LHCN-M2 (cell line): ENCODE measurements at places on chromosomes 4 and X. TPM values are rescaled to one million over a fixed set of nuclear protein-coding genes. Genes with fewer than 3 reads are reported as not detected.
A peak's percentile ranks its signal among the peaks of the same experiment; 100 is the strongest.

- DNase-seq, result no peak
Measured at GRCh38 chrX:2325076-2325784, 175.5 kb downstream of the DHRSX start.

- no peak for DNase-seq
Measured at GRCh38 chrX:390459-390858, 3.8 kb upstream of the PPP2R3B start.

DNA sequence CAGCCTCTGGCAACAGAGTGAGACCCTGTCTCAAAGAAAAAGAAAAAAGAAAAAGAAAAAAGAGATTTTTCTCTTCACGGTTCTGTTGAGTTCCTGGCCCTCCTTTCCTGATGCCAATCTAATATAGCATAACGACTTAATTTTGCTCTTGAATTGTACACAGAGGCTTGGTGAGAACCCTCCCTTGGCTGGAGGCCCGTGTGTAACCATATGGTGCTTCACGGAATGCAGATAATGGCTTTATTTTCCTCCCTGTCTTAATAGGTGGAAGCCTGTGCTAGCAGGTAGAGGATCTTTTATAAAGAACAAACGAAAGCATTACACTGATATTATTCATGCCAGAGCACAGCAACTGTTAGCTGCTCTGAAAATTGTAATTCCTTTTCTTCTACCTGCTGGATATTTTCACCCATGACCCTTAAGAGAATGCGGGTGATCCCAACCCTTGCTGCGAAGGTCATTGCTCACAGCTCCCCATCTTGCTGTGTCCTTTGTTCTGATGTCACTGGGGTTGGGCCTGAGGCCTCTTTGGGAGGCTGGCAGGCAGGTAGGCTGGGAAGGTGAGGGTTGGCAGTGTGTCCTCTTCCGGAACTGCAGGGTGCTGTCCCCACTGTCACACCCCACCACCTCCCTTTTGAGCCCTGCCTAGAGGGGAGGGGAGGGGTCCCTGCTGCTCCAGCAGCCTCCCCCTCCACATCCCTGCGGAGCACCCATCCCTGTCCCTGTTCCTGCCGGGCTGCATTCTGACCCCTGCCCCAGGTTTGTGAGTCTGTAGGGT is 83.8 kb upstream of the STOX2 start:
- no peak for DNase-seq

The CSAG3 gene
- total RNA-seq, result not detected in 2 replicates

DNA sequence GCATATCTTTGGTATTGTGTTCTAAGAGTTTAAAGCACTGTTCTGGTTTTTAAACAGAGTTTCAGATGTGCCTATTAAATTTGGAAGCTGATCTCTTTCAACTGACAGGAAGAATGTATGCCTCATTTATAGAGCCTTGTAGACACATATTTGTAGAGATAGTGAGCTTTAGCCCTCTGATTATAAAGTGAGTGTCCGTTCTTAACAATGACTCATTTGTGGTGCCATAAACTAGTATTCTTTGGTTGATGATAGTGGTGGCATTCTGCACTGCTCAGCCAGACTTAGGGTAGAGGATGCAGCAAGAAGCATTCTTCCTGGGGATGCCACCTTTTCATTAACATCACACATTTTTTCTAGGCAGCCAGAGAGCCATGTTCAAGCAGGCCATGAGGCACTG is 121.7 kb downstream of the TLL1 start:
- no peak for DNase-seq

The PHEX gene
- total RNA-seq, result 0.75 and 0.83 TPM in 2 replicates

The PTTG2 gene
- not detected in 2 replicates for total RNA-seq

GRCh38 chr4:83112678-83113428 is 1.7 kb downstream of the PLAC8 start:
- peak; percentile 52 for DNase-seq

DNA sequence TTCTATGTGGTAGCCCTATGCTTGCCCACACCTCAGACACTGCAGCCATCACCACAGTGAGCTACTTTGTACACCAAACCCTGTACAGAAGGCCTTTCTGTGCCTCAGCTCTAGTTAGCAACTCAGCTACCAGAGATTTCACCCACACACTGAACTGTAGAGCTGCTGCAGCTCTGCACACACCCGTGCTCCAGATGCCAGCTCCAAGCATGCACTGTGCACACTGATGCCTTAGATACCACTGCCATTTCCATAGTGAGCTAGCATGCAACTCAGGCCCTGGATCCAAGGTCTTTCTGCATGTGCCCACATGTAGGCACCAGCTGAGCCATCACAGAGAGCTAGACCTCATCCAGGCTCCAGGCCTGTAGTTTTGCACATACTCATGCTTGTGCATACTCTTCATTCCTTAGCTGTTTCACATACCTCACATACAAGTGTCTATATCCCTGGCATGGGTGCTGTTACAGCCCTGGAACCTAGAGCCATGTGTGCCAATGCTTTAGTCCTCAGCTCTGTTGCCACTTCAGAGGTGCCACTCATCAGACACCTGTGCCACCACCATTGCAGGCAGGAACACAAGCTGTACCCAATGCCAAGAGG is 423.5 kb upstream of the NDST3 start:
- no peak for DNase-seq

DNA sequence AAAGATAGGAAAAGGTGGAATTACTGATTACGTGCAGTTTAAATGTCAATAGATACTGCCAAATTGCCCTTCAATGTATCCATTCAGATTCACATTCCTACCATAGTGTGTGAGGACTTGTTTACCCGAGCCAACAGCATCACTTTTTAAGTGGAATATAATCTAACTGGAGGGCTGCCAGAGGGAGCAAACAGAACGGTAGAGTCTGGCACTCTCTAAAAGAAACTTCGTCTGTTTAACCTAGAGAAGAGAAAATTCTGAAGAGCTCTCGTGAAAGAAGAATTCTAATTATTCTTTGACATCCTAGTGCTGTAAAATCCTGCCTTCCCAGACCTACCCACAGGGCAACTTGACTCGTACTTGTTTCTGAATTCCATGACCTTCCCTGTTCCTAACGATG is 23.2 kb downstream of the SMIM43 start:
- no peak for DNase-seq

- no peak for DNase-seq
Measured at GRCh38 chr4:30525662-30526315, 194.4 kb upstream of the PCDH7 start.

The GLUD2 gene
- 0.34 and 0.45 TPM in 2 replicates for total RNA-seq

The TRPC5OS gene
- total RNA-seq, result not detected in 2 replicates

DNA sequence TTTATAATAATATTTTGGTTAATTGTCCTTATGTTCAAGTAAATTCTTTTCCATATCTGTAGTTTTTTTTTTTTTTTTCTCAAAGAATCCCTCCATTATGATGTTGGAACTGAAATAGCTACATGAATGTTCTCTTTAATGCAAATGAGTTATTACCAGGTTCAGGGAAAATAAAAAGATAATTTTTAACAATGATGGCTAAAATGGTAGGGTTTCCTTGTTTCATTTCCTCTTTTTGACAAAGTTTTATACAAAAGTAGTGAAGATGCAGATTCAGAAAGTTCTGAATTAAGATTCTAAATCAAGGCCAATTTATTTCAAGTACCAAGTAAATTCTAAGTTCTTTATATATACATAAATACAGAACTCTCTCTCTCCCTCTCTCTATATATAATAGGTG is 779.0 kb upstream of the INTU start:
- no peak for DNase-seq

GRCh38 chr4:45442466-45442865 is 681.4 kb downstream of the GABRG1 start:
- DNase-seq, result no peak

DNA sequence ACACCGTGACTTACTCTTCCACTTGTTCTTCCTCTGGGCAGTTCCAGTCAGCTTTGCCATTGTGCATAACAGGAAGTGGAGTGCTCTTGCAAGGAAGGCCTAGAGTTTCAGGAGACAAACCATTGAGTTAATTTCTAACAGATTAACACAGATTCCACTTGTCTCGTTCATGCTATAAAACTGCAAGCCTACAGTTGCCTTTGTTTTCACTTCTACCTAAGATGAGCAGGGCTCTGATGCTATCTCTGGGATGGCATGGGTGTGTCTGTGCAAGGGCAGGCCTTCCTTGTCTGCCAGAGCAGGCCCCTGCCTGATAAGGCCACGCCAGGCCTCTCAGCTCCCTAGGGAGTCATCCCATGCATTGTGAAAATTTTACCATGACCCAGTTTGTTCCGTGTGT is 67.7 kb upstream of the PGRMC2 start:
- DNase-seq, result no peak

- DNase-seq, result peak; percentile 5
Measured at GRCh38 chrX:24426340-24426913, 38.7 kb upstream of the PDK3 start.

- no peak for DNase-seq
Measured at GRCh38 chr4:170687751-170688150, 598.0 kb upstream of the AADAT start.

GRCh38 chr4:158721680-158722079 is 1.5 kb downstream of the PPID start:
- no peak for DNase-seq

- peak; percentile 70 for DNase-seq
Measured at GRCh38 chr4:41146716-41147506, 67.4 kb downstream of the APBB2 start.

The NLRP2B gene
- total RNA-seq, result not detected in 2 replicates

GRCh38 chr4:109051054-109051453 is 251.4 kb downstream of the COL25A1 start:
- DNase-seq, result no peak

DNA sequence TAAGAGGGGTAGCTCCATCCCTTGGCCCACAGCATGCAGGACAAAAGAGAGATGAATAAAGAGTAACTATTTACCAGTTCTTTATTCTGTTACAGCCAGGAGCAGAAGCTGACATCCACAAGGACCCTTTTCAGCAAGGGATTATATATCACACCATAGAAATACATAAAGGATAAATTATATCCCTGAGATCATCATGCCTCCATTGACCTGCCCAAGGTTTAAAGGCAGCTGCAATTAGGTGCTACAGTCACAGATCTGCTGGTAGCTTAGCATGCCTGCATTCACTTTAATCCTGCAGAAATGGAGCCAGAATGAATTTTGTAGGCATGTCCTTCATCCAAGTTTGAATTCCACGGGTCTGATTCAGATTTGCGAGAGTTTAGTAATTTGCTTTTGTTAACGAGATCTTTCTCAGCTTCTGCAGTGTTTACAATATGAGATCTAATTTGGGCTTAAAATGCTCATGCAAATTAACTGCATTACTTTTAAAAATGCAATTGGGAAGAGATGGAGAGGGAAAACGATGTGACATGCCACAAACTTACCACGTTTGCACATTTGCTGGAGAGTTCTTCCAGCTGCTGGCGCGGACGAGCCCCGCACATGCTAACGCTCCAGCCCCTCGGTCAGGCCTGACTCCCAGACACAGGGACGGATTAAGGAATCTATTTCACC is 327.0 kb upstream of the NOCT start:
- no peak for DNase-seq

The RASL11B gene
- 0.17 and 0.32 TPM in 2 replicates for total RNA-seq

- DNase-seq, result no peak
Measured at GRCh38 chr4:6804082-6804752, 21.7 kb downstream of the KIAA0232 start.

DNA sequence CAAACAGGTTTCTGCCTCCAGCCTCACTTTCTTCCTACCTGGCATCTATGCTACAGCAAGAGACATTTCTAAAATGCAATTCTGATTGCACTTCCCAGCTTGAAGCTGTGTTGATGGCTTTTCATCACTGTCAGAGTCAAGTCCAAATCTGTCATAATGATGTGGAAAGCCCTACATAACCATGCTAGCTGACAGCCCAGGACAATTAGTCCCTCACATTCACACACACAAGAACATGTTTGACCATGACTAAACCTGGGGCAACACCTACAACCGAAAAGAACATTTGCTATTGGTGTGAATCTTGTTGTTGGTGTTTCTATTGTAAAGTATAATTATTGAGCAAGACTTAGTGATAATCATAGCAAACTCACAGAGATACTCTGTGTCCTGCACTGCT is 58.2 kb downstream of the PPM1K start:
- DNase-seq, result no peak

DNA sequence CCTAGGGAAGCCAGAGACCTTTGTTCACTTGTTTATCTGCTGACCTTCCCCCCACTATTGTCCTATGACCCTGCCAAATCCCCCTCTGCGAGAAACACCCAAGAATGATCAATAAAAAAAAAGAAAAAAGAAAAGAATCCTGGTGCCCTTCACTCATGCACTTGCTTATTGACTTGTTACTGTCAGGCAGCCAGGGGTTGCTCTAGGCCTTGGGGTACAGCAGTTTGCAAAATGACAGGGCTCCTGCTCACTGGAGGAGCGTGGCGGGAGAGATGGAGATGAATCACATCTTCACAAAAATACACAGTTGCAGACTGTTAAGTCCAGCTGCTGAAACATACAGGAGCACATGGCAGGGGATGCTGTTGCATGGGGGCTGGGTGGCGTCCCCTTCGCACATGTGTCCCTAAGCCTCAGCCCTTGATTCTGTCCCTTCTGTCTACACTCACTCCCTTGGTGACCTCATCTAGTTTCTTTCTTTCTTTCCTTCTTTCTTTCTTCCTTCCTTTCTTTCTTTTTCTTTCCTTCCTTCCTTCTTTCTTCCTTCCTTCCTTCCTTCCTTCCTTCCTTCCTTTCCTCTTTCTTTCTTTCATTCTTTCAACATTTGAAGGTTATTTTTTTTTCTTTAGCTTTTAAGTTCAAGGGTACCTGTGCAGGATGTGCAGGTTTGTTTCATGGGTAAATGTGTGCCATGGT is 16.9 kb upstream of the TMEM271 start:
- DNase-seq, result peak; percentile 17
